ENCODE measurements at places on chromosomes 2 and 18.
A peak's percentile ranks its signal among the peaks of the same experiment; 100 is the strongest.

- no peak for DNase-seq
Measured at GRCh38 chr18:32629981-32630700, 142.7 kb downstream of the KLHL14 start.

DNA sequence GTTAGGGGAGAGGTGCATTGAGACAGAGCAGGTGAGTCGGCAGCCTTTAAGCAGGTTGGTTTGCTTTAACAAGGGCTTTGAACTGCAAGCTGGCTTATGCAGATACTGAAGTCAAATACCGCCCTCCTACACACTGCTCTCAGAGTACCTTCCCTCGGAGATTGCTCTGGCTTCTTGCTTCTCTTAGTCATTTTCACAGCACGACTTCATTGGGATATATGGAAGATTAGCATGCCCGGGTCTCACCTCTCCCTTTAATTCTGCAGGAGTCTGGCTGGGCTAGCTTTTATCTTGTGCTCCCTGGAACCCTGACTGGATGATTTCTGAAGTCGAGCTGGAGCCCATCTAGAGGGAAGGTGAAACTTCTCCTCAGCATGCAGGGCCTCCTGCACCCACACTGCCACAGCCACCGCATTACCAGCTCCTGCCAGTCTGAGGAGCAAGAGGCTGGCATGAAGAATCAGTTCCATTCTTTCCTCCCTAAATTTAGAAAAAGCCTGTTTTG is 395.5 kb upstream of the HNRNPA3 start:
- DNase-seq, result no peak

DNA sequence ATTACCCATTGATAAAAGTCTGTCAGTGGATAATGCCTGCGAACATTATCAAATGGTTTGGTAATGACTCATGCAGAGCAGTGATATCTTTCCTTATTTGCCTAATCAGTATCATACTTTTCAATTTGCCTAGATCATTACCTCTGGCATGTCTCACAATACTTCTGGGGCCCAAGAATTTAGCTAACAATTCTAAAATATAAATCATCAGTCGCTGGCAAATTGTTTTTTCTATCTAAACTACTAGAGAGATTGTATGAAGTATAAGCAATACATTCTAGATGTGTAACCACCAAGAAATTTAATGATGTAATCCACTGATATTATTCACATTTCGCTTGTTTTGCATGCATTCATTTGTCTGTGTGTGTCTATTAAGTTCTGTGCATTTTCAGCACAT is 191.2 kb upstream of the CDH19 start:
- no peak for DNase-seq

DNA sequence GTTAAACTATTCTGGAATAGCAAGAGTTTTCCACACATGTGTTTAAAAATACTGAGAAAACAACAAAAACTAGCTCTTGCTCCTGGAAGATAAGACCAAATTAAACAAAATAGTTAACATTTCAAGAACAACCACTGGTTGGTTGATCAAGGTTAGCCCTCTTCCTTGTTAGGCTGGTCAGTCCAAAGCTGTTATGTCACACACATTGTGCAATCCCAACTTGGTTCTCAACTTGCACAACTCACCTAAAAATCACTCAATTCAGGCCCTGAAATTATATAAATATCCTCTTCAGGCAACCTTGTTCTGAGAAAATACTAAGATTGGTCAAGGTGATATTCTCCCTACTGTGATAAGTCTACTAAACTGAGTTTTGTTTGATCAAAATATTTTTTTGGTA is 169.7 kb upstream of the LRP1B start:
- DNase-seq, result no peak

- DNase-seq, result no peak
Measured at GRCh38 chr2:195638750-195639149, 18.3 kb upstream of the SLC39A10 start.

DNA sequence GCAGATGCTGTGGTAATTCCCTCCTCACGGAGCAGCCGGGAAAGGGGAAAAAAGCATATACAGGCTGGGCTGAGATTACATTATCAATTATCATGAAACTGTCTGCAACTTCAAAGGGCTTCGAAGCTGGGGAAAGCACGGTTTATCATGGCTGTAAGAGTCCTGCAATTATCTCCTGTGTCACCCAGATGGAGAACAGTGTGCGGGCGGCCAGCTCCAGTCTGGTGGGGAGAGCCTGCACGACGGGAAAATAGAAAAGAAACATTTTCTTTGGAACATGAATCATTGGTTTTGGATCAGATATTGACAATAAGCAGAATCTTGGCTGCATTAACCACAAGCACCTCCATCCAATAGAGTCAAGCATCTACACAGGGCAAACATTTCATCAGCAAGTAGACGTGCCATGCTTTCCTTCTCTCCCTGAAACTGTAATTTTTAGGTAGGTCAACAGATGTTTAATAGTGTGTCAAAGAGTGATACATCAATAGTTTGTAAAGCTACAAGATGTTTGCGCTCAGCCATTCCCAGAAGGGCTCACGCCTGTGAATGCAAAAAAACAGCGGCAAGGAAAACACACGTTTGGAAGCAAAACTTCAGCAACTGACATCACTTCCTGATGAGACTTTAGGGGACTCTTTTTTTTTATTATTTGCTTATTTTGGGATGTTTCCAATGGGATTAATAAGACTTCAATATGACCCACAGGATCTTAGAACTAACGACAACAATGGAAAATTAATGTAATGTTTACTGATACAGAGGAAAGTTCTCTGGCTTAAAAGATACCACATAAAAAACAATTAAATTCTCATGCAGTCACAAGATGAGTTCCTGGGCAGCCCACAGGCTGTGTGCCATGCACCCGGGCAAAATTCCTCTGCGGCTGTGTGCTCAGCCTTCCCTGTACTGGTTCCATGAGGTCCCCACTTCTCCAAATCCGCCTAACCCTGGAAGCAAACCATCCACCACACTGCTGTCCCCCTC is 111.0 kb upstream of the SALL3 start:
- no peak for DNase-seq

DNA sequence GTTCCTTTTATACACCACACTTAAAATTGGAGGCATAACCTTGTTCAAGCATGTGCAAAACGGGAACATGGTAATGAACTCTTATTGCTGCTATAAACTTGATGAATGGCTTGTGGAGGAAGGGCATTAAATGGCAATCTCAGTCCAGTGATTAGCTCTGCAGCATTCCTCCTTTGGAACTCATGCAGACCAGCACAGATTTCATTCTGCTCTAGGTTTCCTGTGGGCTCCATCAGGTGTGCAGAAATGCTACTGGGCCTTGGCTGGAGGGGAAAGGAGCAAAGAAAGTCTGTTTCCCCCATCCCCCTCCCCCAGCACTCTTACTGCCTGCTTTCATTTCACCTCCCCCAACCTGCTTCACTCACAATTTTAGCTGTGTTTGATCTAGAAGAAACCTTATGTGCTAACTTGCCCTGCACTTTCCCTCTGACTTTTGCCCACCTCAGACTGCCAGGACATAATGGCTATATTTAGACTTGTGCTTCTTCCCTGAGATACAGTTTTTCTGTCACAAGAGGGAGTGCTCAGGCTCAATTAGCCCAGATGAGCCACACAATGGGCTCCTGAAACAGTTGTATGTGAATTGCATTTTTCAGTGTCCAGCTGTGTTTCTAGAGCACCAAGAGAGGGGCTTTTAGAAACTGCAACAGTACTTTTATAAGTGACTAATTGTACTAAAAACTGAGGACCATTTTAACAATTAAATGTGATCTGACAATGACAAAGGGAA is 109.8 kb downstream of the FSHR start:
- no peak for DNase-seq

GRCh38 chr2:160418853-160419252 is 74.8 kb downstream of the RBMS1 start:
- DNase-seq, result no peak

DNA sequence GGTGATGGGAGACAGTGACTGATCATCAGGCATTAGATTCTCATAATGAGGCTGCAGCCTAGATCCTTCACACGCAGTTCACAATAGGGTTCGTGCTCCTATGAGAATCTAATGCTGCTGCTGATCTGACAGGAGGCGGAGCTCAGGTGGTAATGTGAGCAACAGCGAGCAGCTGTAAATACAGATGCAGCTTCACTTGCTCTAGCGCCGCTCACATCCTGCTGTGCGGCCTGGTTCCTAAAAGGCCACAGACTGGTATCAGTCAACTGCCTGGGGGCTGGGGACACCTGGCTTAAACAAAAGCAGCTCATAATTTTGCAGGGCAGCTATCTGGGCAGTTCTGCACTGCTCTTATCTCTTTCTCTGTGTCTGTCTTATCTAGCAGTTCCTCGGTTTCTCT is 20.4 kb upstream of the CD226 start:
- DNase-seq, result no peak

GRCh38 chr2:98460573-98461497 is 16.2 kb downstream of the INPP4A start:
- DNase-seq, result no peak

- no peak for DNase-seq
Measured at GRCh38 chr2:60230596-60230995, 322.9 kb downstream of the BCL11A start.

DNA sequence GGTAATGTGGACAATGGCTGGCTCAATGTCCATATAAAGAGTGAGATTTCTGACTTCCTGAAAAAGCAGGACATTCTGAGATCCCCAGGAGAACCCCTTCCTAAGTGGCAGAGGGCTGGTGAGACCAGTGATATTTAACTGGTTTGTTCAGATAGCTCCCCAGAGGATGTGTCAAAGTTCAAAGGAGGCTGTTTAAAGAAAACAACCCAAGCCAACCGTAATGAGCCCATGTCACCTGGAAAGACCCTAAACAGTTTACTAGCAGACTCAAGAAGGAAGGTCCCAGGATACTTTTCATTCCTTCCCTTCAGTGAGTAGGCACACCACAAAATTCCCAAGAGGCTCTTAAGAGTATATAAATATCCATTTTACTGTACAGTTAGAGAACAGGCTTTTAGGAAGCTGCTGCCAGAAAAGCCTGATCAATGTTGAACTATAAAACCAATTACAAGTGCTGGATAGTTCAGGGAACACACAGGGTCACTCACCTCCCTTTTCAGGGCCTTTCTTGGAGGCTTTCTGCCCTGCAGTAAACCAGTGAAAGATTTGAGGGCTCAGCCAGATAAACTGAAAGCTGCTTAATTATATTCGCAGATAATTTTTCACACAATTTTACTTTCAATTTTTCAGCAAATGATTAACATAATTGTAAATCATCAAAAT is 293.5 kb downstream of the ASXL3 start:
- DNase-seq, result no peak

- DNase-seq, result no peak
Measured at GRCh38 chr2:197256547-197257170, 53.9 kb downstream of the ANKRD44 start.

DNA sequence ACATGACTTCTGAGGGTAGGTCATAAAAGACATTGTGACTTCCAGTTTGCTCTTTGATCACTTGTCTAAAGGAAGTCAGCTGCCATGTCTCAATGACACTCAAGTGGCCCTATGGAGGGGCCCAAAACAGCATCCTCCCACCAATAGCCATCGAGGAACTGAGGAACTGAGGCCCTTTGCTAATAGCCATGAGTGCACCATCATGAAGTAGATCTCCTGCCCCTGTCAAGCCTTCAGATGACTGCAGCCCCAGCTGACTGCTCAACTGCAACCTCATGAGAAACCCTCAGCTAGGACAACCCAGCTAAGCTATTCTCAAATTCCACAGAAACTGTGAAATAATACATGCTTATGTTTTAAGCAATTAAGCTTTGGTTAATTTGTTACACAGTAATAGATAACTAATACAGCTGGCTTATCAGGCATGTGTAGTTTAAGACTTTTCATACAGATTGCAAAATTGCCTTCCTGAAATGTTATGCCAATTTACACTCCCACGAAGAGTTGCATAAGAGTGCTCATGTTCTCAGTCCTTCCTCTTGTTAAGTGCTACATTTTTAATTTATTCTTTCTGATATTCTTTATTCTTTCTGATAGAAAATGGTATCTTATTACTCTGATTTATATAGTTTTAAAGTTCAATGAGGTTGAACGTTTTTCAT is 105.6 kb upstream of the NDUFV2 start:
- no peak for DNase-seq

- no peak for DNase-seq
Measured at GRCh38 chr2:68846091-68846490, 25.1 kb downstream of the BMP10 start.

DNA sequence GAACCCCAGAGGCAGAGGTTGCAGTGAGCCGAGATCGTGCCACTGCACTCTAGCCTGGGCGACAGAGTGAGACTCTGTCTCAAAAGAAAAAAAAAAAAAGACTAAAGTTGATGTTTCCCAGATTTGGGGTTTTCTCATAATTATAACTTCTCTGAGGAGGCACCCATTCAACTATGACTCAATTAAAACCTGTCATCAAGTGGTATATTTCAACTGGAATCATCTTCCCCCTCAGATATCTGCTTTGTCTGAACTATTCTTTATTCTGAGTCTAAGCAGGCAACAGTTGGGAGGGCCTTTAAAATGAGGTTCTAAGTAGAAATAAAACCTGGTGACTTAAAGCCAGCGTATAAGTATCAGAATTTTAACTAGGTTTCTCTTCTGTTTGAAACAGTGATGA is 88.5 kb downstream of the PTRHD1 start:
- no peak for DNase-seq

- DNase-seq, result no peak
Measured at GRCh38 chr18:50143294-50143693, 51.7 kb downstream of the MYO5B start.

GRCh38 chr2:112840068-112840445 is 3.5 kb upstream of the IL1B start:
- no peak for DNase-seq

GRCh38 chr2:129778584-129778877 is 200.9 kb upstream of the RAB6C start:
- peak; percentile 15 for DNase-seq

- DNase-seq, result no peak
Measured at GRCh38 chr18:59002974-59003594, 136.6 kb upstream of the SEC11C start.

DNA sequence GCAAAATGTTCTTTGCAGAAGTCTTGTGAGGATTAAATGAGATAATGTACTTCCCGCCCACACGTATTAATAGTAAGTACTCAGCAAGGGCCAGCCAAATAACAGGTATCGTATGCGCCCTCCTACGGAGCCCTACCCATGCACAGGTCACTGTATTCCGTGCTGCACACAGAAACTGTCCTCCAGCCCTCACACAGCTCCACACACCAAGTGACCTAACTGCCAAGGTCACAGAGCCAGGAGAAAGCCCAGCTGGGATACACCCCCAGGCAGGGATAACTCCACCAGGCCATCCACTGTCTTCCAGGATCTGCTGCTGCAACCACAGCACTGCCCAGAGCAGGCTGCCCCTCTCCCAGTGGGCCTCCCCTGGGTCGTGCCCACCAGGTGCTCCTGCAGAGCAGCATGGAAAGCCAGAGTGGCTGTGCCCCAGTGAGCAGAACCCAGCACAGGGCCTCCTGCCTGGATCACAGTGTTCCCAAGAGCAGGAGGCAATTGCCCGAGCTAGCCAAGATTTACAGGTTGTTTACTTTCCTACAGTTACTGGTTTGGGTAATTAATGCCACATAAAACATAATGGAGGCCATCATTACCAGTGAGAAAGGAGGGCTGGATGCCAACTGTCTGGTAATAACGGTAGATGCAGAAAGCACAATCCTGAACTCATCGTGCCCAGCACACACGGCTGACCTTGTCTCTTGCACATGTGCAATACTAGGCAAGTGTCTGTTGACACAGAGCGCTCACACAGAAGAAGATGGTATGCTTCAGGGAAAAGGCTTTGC is 24.4 kb downstream of the TFCP2L1 start:
- DNase-seq, result no peak
